Stimulated activated CD4-positive, alpha-beta T cell treated with anti-CD3 and anti-CD28 coated beads, Interleukin-15, amount 100 ng/mL, for 48 hours (primary cell): ENCODE measurements at places on chromosomes 6 and 20.

GRCh38 chr6:75268988-75269354, 15.6 kb downstream of the TMEM30A start:
- DNase-seq, result no peak

- DNase-seq, result no peak
Observed at GRCh38 chr6:156910938-156911337, 133.8 kb downstream of the ARID1B start.

- no peak for DNase-seq
Observed at GRCh38 chr20:45935416-45936046, 1.0 kb downstream of the PCIF1 start.

- no peak for DNase-seq
Observed at GRCh38 chr6:64717281-64717680, 989.7 kb downstream of the EYS start.

DNA sequence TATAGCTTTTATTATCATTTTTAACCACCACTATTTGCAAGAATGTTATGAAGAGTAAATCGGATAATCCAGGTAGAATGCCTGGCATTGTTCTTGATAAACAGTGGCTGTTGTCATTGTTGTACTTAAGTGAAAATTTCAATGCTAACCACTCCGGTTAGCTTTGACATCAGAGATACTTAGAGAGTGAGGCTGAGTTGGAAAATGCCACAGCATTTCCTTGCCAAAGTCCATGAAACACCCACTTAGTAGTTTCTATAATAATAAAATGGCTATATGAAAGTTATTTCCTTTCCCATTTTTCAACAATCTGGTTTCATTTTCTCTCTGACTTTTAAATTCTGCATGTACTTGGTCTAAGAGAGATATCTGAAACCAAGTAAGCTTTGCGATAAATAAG, 132.0 kb downstream of the CDK19 start:
- DNase-seq, result no peak

- DNase-seq, result no peak
Observed at GRCh38 chr20:46317685-46318177, 9.4 kb upstream of the CDH22 start.

DNA sequence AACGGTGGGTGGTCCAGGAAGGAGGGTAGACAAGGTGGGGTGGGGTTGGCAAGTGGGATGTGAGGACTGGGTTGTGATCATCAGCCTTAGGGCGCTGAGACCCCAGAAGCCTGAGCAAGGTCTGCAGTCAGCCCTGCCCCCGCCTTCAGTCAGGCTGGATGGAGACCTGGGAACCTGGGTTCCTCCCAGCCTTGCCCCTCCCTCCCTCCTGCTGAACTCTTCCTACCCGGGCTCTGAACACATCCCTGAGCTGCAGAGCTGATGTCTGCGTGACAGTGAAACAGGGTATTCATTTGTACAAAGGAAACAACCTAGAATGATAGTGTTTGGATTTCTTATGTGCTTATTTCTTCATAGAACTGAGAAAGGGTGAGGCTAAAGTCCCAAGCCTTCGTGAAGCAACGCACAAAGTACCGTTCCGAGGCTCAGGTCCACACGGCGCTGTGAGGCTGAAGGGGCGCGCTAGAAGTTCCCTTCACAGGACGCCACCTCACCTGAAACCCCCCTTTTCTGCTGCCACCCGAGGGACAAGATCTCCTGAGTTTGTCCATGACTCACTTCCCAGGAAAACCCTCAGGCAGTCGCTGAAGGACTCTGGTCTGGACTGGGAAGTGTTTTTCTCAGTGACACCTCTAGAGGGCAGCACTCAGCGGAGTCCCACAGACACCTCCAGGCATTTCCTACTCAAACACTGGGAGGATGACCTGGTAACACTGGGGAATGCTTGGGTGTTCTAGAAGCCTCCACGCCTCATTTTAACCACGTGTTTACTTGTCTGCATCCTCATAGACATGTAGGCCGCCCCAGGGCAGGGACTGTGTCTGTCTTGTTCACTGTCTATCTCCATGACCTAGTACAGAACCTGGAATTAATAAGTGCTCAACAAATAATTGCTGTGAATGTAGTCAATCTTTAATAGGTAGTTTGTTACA, 1.2 kb downstream of the GSTA5 start:
- DNase-seq, result peak; percentile 22

GRCh38 chr6:151230277-151230577, 9.5 kb upstream of the AKAP12 start:
- no peak for DNase-seq
